ENCODE measurements at places on chromosomes 13 and 19.

DNA sequence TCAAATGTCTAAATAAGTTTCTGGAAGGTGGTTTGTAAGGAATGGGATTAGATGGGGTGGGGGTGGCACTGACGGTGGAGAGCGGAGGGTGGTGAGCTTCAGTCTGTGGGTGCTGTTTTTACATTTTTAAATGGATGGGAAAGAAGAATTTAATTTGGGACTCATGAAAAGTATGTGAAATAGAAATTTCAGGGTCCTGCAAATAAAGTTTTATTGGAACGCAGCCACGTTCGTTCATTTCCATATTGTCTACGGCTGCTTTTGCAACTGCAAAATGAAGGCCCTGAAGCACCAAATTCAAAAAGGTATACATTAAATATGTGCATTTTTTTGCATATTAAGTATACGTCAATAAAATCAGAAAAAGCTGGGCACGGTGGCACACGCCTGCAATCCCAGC, 9.9 kb downstream of the KANK2 start:
- no peak for DNase-seq

GRCh38 chr19:32809254-32809653, 60.3 kb downstream of the SLC7A9 start:
- no peak for DNase-seq

- no peak for DNase-seq
Measured at GRCh38 chr19:8097198-8097597, 44.6 kb downstream of the CCL25 start.

GRCh38 chr13:29465741-29466293, 129.7 kb downstream of the SLC7A1 start:
- DNase-seq = no peak

DNA sequence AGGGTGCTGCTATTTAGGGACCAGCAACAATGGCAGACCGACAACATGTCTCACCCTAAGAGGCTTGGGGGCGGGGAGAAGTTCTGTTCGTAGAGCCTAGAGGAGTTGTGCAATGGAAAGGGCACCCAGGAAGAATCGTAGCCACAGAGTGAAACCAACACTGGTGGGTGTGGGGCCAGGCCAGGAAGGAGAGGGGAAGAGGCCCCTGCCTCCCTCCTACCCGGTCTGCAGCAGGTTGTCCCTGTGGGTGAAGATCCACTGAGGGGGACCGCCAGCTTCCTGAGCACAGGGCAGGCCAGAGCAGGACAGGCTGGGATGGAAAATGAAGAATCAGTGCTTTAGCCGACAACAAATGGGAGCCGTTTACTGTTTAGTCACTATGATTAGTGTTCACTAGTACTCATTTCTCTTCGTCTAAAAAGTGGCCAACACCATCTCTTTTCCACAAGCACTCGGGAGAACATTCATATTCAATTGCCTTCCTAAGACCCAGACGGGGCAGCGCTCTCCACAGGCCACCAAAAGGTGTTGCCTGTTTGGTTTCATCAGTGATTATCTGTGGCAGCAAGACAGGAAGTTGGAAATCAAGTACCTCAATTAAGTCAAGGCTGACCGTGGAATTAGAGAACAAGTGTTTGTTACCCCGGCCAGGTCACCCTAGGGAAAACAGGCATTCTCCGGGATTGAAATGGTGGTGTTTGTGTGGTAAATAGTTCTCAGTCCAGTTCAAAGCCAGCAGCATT, 1.1 kb upstream of the ATP11A start:
- DNase-seq = no peak

- no peak for DNase-seq
Measured at GRCh38 chr13:102726430-102726829, 31.6 kb upstream of the METTL21C start.

- DNase-seq = no peak
Measured at GRCh38 chr13:99986741-99987140, 5.2 kb downstream of the ZIC2 start.

DNA sequence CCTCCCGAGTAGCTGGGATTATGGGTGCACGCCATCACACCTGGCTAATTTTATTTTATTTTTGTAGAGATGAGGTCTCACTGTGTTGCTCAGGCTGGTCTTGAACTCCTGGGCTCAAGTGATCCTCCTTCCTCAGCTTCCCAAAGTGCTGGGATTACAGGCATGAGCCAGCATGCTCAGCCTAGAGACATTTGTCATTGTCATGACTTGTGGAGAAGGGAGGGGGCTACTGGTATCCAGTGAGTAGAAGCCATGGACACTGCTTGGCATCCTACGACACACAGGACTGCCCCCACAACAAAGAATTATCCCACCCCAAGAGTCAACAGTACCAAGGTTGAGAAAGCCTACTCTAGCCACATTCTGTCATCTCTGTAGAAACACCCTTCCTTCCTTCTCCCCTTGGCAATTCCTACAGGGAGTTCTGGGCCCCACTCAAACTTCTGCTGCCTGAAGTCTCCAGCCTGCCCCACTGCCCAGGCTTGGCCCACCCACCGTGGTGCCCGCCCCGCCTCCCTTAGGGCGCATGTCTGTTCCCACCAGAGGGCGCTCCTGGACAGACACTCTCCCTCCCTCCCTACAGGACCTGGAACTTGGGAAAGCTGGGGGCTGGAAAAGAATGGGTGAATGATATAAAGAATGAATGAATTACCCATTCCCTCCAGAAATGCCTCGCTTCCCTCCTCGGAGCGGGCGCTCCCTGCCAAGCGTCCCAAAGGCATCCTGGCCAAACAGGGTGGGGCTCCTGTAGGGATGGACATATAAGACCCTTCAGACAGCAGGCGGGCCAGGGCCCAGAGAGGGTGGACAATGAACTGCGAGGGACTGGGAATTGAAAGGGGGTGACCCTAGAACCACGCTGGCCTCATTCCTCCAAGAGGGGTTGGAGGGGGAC, 5.5 kb upstream of the EMP3 start:
- no peak for DNase-seq

Data from esophagus squamous epithelium (tissue), 5 donors.